ENCODE measurements at places on chromosomes 6 and 20.

DNA sequence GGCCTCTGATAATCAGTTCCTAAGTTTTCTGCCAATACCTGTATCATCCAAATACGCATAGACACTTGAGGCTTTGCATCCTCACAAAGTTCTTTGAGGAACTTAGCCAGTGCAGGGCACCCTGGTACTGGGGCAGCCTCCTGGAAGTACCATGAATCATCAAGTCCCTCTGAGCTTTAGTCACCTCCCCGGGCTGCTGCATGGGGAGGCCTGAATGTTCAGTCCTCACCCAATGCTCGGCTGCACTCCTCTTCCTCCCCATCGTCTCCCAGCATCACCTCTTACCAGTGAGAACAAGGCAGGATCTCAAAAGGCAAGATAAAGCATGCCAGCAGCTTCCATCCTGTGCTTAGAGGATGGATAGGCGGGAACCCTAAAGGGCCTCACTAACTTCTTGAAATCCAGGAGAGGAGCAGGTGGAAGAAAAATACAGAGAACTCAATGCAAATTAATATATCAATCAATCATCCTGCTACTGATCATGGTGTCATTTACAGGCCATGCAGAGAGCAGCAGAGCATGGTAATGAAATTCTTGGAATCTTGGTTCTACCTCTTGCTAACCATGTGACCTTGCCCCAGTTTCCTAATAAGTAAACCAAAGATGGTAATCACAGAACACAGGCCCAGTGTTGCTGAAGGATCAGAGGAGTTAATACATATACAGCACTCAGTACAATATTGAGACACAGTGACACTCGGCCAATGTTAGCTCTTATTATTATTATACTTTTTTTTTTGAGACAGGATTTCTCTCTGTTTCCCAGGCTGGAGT lies 4.7 kb upstream of the CCN6 start:
- DNase-seq, result no peak

DNA sequence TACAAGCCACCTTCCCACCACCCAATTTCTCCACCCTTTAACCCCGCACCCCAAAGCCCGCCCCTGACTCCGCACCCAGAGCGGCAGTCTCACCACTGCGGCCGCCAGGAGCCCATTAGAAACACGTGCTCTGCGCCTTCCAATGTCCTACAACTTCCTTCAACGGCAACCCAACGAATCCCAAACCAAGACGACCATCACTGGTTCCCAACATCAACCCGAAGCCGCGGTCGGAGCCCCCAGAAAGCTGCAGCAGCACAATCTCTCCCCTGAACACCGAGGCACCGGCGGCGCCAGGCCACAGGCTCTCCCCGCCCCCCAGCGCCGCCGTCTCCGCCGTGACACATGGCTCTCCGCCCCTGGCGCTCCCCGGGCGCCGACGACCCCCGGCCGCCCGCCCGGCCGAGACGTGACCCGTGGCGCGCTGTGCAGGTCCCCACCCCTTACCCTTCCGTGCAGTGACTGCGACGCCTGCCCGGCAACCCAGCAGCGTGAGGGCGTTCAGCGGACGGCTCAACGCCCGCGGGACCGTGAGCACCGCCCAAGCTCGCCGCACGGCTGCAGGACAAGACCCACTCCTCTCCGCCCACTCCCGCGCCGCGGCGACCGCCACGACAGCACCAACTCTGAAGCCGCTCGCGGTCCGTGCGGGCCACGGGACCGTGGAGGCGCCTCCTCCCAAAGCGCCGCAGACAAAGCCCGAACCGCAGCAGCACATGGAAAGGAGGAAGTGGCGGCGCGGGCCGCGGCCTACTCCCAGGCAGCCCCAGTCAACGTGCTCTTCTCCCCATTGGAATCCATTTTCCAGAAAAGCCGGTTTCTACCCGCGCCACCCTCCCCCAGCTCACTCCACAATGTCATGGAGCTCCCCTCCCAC lies 551 bp downstream of the SYNCRIP start:
- DNase-seq, result peak; percentile 19

DNA sequence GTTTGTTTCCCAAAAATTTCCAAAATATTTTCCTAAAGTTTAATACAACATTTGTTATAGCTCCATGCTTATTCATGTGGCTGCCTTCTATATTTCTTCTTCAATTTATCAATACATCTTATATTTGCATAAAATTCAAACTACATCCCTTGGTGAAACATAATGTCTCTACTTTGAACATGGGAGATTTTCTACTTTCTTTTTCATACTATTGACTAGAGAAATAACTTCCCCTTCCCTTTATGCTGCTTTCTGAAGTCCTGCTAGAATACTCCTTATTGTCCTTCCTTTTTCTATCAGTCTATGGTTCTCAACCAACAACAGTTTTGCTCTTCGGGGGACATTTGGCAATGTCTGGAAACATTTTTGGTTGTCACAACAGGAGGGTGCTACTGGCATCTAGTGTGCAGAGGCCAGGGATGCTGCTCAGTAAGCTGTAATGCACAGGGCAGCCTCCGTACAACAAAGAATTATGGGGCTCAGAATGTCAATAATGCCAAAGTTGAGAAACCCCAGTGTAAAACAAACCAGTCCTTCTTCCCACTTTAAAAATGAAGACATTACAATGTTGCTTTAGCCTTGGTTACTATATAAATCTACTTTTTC lies 29.9 kb downstream of the MKKS start:
- DNase-seq, result no peak

- DNase-seq, result no peak
These were observed 283.1 kb downstream of the UTRN start for GRCh38 chr6:144568241-144568640.

GRCh38 chr6:122276637-122277036 lies 122.8 kb upstream of the HSF2 start:
- DNase-seq, result no peak
